ENCODE measurements at places on chromosomes 3 and 15. TPM values are rescaled to one million over a fixed set of nuclear protein-coding genes. Genes with fewer than 3 reads are reported as not detected.

DNA sequence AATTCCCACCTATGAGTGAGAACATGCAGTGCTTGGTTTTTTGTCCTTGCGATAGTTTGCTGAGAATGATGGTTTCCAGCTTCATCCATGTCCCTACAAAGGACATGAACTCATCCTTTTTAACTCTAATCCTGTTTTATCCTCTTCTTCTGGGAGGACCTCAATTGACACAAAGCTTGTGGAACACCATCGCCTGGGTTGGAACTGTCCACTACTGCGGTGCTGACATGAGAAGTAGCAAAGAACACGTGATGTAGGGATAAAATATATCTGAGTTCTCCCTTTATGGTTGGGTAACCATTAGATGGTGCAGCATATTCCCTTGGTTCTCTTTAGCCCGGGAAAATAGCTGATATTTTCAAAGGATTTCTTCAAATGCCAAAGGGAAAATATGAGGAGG lies 105.3 kb upstream of the TOPAZ1 start:
- DNase-seq = peak; percentile 27

Gene ZNF620
- 0.32 TPM for total RNA-seq

DNA sequence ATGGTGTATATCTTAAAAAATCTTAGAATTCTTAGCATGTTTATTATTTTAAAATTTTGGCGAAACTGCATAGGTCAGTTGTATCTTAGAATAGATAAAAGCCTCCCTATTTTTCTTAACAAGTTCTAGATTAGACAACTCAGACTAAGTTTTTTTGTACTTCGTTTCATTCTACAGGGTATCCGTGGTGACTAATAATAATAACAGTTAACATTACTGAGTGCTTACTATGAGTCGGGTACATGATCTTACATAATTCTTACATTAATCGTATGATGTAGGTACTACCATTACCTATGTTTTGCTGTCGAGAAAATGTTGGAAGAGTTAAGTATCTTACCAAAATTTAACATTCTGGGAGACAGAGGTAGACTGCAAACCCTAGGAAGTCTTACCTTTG lies 60.7 kb downstream of the UBE2E2 start:
- DNase-seq = peak; percentile 47

Gene CCDC54
- total RNA-seq = not detected

DNA sequence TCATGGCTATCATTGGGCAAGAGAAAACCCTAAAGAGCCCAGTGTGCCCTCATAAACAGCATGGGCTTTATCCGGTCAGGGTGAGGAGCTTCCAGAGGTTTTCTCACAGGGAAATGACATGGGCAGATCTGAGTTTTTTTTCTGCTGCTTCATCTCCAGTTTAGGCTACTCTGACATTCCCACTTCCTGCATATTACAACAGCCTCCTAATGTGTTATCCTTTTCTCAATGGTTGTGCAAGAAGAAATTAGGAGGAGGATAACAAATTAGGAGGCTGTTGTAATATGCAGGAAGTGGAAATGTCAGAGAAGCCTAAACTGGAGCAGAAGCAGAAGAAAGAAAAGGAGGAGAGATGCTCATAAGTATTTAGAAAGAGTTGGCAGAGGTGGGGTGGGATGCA lies 175.6 kb downstream of the MTHFS start:
- peak; percentile 31 for DNase-seq

Gene CPLX3
- not detected for total RNA-seq

Gene CSTA
- total RNA-seq = 1.8 TPM

DNA sequence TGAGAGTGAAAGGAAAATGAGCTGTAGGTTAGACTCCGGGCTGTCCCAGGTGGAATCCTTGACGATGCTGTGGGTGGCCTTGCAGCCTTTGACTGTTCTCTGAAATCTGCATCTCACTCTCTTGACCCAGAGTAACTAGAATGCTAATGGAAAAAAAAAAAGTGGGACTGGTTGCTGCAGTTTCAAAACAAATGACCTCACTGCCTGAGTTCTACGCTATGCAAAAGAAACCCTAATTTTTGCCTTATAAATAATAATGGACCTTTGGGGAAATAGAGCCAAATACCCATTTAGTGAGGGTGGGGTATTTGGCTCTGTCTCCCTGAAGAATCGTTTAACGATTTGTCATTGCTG lies 309.7 kb upstream of the C2CD4B start:
- peak; percentile 75 for DNase-seq

Gene IL17RD
- total RNA-seq = 1.2 TPM

DNA sequence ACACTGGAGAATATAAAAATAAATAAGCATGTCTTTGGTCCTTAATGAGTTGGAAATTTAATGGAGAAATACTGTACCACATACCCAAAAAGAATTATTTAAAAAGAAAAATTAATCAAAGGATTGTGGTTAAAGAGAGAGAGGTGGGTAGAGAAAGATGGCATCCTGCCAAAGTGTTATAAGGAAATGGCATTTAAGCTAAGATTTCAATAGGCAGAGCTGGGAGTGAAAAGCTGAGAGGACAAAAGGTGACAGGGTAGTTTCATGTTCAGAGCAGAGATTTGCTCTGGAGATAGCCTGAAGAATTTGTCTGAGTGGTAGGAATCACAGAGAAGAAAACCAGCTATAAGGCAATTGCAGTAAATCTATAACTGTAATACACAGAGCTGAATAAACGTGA lies 181.0 kb downstream of the SI start:
- no peak for DNase-seq

- DNase-seq = no peak
Observed at GRCh38 chr3:150035910-150036612, 65.4 kb upstream of the PFN2 start.

DNA sequence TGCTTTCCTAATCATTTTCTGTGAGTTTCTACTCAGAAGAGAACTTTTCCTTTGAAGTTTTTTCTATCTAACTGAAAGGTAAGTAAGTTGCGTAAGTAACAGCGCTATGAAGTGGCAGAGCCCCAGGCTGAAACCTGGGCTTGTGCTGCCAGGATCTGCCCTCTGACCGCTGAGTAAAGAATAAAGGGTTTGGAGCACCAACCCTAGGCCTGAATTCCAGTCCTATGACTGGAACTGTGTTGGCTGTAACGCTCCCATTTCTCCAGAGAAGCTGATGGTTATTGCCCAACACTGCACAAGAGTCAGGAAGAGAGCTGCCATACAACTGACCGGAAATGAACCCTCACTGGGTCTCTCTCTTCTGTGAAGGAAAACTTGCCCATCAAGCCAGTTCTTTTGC lies 87.0 kb downstream of the FOXB1 start:
- DNase-seq = peak; percentile 92

Gene OSTN
- total RNA-seq = not detected

- peak; percentile 26 for DNase-seq
Observed at GRCh38 chr3:172687501-172687900, 23.4 kb downstream of the NCEH1 start.

- no peak for DNase-seq
Observed at GRCh38 chr3:195596765-195597171, 13.0 kb upstream of the APOD start.

GRCh38 chr3:133944181-133944580 lies 48.5 kb upstream of the RAB6B start:
- DNase-seq = peak; percentile 69

DNA sequence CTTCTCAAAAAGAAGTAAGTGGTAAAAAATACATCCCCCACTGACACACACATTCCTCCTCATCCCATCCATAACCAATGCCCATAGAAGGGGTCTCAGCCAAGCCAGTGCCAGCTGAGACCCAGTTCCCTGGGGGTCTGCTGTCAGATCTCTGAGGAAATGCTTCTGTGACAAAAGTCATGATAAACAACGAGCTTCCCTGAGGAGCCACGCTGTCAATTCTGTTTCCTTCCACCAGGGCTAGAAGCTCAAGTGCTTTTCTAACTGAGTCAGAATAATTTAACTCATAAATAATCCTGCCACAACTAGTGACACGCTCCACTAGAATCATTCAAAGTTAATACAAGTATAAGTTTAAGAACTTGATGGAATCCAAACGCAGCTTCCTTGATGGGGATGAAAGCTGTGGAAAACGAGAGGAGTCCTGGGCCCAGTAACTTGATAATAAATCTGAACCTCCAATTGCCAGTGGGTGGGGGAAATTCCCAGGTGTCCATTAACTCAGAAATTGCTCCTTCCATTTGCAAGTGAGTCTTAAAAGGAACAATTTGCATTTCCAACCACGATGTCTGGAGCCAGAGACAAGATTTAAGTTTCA lies 348.7 kb upstream of the LMCD1 start:
- DNase-seq = no peak

DNA sequence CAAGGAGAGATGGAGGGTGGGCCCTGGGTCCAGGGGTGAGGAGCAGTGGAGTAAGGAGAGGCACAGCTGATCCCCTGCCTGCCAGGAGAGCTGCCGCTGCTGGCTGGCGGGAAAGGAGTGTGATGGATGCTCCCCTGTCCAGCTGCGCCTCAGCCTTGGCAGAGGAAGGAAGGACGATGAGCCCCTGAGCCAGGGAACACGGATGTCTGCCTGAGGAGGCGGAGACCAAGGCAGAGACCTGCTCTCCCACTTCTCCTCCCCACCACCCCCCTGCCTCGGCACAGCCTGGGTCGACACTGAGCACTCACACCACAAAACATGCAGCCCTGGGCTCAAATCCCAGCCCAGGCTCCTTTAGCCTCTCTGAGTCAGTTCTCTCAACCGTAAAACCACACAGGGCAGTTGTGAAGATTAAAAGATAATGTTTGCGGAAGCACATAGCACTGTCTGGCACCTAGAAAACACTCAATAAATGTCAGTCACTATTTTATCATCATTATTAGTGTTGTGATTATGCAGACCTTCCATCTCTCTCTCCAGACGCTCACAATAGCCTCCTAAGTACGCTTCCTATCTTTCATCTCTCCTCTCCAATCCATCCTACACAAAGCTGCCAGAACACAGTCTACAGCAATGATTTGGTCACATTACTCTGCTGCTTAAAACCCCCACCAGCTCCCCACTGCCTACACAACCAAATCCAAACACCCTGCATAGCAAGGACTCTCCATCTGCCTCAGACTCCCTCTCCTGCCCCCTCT lies 52.2 kb downstream of the SEMA5B start:
- DNase-seq = peak; percentile 71

Data from GM23248 (cell line).